ENCODE measurements at places on chromosomes 13 and 19.

GRCh38 chr19:17240062-17240752 is 5.5 kb downstream of the NR2F6 start:
- no peak for DNase-seq

GRCh38 chr19:695352-695949 is at the start of gene PRSS57:
Gene PRSS57, minus strand, starts transcription at chr19:695452. Its CDS starts 22 bp downstream, at chr19:695430.
- no peak for DNase-seq

- DNase-seq, result no peak
Observed at GRCh38 chr13:50742353-50742752, 101.1 kb downstream of the DLEU7 start.

GRCh38 chr19:815775-816499 is 5.8 kb downstream of the PLPPR3 start:
- DNase-seq, result no peak

DNA sequence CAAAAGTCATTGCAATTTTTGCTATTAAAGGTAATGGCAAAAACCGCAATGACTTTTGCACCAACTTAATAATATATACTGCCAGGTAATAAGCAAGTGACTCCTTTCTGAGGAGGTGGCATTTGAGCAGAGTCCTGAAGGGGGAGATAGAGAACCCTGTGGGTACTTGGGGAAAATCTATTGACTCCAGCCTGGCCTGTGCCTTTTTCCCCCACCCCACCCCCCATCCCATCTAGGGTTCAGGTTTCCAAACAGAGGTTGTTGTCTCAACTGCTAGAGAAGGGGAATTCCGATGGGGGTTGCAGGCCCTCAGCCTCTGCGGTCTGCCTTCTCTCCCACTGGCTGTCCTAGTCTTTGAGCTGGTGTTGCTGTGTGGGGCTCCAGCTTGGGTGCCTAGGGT is 11.5 kb downstream of the S1PR2 start:
- DNase-seq, result no peak

GRCh38 chr13:113157929-113158747 is at the start of gene PROZ:
Gene PROZ, plus strand, starts transcription at chr13:113158648. Its CDS starts 13 bp downstream, at chr13:113158661.
- no peak for DNase-seq

DNA sequence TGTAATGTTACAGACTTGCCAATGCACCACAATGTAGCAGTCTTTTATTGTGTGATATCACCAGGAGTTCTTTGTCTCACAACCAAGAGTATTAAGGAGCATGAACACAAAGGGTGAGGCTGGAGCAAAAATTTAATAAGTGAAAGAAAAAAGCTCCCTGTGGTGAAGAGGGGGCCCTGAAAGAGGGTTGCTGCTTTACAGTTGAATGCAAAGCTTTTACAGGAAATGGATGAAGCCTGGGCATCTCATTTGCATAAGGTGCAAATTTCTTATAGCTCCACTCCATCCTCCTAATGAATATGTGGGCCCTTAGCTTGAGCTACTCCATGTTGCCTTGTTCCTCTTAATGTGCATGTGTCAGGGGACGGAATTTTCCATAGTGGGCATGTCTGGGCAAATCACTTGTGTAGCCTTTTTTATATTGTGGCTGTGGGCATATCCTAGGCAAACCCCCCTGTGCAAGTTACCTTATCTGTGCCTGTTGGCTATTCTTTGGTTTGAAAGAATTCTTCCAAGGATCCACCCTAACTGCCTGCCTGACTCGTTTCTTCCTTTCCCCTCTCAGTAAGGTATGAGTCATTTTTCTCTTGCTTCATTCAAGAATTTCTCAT is 45.3 kb upstream of the TRPC4 start:
- no peak for DNase-seq

DNA sequence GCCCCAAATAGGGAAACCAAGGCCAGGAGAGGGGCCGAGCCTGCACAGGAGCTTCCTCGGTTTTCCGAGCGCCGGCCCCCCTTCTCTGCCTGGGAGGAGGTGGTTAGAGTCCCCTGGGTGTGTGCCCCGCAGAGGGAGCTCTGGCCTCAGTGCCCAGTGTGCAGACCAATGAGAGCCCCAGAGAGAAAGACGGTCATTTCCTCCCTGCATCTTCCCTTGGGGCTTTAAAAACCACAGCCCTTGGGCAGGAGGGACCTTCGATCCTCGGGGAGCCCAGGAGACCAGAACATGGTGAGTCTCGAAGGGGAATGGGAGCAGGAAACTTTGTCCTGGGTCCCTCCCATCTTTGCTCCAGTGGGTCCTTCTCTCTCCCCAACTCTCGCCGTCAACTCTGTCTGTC is at the start of gene C5AR1:
C5AR1 (plus strand) TSS at position 254 of the 400 bp plus-strand sequence; CDS start at position 289, 35 bp downstream.
- DNase-seq, result no peak

DNA sequence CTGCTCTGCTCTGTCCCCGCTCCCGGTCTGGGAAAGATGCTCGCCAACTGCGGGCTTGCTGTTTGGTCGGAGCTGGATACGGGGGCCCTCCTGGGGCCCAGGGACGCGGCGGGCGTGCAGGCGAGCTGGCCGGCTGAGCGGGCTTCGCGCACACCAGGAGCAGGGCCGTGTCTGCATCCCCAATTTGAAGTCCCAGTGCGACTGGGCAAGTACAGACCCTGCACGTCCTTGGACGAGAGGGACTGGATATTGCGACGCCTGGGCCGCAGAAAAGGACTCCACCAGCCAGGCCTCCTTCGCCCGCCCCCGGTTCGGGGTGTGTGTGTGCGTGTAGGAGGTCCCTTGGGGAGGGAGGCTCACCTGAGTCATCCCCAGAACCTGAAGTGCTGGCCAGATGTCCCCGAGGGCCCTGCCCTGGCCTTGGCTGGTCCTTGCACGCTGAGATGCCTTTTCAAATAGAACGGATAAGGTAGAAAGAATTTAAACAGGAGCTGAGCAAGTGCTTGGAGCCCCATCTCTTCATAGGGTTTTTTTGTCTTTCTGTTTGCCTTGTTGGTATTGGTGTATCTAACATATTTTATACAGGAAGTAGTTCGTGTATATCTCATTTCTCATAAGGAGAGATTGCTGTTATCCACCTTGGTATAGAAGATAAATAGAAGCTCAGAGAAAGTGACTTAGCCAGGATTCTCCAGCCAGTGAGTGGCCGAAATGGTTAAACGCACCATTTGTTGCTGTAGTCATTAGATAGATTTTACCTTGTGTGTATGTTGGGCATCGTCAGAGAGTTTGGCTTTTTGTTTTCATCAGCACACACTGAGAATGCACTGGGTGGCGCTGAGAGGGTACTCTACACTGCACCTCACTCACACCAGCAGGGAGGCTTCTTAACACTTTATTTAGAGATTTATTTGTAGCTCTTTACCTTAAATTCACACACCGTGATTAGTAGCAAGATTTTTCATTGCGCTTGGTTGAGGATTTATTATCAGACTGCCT is 1.1 kb downstream of the NAXD start:
- no peak for DNase-seq

DNA sequence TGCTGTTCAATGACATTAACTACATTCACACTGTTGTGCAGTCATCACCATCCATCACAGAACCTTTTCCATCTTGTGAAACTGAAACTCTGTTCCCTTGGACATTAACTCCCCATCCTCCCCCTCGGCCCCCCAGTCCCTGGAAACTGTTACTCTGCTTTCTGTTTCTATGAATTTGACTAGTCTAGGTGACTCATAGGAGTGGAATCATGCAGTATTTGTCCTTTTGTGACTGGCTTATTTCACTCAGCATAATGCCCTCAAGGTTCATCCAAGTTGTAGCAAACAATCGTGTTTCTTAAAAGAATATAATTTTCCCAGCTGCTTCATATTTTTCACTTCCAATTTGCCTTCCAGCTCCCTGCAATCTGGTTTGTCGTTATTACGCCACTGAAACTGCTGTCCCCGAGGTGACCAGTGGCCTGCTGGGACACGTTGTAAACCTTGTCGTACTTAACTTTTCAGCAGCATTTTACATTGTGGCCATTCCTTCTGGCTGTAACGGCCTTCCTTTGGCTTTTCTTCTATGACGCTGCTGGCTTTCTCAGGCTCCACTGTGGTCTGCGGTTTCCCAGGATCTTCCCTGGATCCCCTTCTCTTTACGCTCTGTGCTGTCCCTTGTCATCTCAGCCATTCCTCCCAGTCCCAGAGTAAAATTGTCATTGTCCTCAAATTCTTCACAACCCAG is 74.0 kb downstream of the DHRS12 start:
- DNase-seq, result no peak

- no peak for DNase-seq
Observed at GRCh38 chr13:20923272-20923671, 20.7 kb upstream of the XPO4 start.

DNA sequence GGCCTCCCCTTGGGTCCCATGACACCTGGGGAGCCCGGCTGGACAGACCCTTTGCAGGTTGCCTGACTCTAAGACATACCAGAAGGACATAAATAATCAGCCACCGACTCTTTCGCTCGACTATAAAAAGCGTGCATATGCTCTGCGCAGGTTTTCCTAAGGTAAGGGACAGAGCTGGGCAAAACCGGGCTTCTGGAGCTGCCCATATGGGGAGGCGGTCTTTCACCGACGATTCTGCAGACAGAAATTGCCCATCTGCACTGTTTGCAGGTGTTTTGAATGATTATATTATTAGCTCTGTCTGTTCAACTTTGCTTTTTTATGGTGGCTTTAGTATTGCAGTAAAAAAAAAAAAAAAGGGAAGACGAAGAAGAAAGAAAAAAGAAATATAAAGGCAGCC is 347.2 kb downstream of the TSHZ3 start:
- DNase-seq, result no peak

DNA sequence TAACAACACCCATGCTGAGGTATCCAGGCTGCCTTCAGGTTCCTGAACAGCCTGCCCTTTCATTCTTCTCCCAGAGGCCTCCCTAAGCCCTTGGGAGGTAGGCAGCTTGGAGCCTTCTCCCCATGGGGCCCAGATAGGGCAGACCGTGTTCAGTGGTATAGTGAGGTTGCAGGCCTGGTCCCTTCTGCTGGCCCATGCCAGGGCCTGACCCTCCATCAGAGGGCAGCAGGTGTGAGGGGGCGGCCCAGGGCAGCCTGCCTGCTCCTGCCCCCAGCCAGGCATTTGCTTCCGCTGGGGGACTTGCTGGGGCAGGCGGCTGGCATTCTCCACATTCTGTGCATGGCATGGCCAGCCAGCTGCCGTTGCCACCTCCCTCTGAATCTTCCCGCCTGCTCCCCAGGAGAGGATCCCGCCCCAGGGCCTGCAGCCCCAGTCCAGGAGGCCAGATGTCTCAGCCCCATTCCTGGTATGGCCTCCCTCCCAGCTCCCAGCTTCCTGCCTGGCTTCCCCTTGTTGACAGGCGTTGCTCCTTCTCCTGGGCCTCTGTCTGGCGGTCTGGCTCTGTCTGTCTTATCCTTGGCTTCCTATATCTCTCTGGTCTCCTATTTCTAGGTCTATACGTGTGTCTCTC is 8.9 kb downstream of the CIC start:
- DNase-seq, result no peak

DNA sequence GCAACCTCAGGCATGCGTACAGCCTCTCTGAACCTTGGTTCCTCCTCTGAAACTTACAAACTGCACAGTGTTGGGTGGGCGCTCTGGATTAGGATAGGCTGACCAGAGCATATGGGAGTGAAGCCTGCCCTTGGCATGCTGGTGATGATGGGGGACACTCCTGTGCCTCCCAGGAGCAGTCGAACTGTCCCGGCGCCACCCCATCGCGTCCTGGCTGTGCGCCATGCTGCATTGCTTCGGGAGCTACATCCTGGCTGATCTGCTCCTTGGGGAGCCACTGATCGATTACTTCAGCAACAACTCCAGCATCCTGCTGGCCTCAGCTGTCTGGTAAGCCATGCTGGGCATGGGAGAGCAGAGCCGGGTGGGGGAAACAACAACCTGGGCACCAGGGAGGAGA is 18.9 kb downstream of the TMEM38A start:
- DNase-seq, result no peak

DNA sequence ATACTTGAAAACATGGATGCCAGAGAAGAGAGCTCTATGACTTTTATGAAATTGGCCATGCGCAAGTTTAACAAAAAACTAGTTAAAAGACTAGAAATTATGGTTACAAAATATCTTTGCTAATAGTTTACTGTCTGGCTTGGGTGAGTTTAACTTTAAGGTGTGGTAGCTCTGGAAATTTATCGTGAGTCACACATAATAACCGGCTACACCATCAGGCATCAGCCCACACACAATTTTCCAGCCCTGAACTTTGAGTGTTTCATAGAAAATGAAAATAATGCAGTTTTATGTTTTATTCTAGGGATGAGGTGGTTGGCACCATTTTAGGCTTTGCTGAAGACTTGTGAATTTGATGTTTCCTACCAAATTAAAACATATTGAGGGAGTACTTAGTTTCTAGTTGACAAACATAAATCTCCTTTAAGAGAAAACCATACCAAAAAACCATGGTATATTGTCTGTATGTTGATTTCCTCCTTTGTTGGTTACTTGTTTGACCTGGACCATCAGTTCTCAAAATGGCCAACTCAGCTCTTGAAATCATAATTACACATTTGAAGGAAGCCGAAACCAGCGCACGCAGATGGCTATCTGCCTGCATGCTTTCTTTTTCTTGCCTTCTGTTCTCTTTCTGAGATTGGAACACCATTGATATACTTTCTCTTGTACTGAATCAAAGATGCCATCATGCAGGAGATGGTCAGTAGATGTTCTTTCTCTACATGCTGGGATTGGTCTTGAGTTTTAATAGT is 125.1 kb downstream of the AKAP11 start:
- no peak for DNase-seq

DNA sequence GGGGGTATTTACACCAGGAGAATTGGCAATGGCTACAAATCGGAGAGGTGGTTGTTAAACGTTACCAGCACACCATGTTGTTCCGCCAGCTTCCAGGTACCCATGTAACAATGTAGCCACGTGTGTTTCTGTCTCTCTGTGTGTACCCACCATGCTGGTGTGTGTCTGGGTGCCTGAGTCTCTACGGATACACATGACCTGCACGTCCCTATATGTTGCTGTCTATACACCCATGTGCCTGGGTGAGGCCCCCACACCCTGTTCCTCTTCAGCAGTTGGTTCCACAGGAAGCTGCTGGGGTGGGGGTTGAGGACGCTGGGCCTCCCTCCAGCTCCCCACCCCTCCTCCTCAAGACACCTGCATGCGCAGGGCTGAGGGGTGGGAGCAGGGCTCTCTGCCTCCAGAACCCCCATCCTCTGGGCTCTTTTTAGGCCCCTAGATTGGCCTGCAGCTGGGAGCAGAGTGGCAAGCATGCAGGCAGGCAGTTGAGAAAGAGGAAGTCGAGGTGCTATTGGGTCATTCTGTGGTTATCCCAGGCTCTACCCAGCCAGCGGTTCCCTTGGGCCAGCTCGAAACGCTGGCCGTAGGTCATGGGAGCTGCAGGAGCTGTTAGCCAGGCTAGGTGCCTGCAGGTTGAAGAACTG is at the start of gene ARHGEF18:
ARHGEF18 (plus strand) TSS at position 351 of the 644 bp plus-strand sequence. CDS start 13,954 bp downstream, outside the sequence.
- no peak for DNase-seq

GRCh38 chr19:11538232-11539036 is at the start of gene CNN1:
Gene CNN1, plus strand, starts transcription at chr19:11538851. Its CDS starts 77 bp downstream, at chr19:11538928.
- no peak for DNase-seq

DNA sequence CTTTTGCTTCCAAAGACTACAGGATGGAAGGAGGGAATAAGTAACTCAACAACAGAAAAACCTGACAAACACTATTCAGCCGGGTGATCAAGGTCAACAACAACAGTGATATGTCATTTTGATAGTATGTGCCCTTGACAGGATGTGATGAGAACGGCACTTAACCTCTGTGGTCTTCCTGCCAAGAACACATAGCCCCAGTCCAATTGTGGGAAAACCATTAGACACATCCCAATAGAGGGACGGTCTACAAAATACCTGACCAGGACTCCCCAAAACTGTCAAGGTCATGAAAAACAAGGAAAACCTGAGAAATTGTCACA is 43.1 kb upstream of the AMER2 start:
- no peak for DNase-seq
